ENCODE measurements at places on chromosomes 12 and 14. TPM values are rescaled to one million over a fixed set of nuclear protein-coding genes. Genes with fewer than 3 reads are reported as not detected.

Gene TAS2R8
- total RNA-seq, result not detected

Gene KRT85
- not detected for total RNA-seq

Gene CINP
- 45.5 TPM for total RNA-seq

DNA sequence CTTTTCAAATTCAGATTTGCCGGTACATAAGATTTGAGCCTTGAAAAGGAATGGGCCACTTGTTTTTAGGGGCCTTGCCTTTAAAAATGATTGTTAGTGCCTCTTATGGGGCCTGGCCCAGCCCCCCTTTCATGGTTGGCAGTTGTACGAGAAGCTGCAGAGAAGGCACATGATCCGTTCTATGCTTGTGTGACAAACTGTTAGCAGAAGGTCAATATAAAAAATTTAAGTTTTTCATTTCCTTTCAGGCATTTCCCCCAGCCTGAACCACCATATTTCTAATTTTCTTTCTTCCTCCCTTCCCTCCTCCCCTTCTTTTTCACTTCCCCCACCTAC is 119.1 kb downstream of the PLXNC1 start:
- no peak for DNase-seq

DNA sequence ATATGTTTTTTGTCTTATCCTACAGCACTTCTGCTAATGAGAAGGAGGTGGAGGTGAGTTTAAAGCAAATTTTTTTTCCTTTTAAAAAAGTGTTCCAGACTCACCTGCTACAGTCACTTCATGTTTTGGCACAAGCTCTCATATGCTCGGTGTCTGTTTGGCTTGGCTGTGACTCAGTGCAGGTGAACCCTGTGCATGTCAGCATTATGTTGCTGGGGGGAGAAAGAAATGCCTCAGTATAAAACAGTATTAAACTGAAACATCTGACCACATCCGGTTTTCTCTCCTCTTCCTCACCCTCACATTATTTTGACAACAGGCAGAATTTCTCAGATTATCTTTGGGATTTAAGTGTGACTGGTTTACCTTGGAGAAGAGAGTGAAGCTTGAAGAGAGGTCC is 105.2 kb downstream of the DNAI7 start:
- peak; percentile 51 for DNase-seq

GRCh38 chr12:82756303-82756702 is 69.6 kb downstream of the TMTC2 start:
- DNase-seq, result no peak

GRCh38 chr14:36900846-36901245 is 239.2 kb downstream of the PAX9 start:
- no peak for DNase-seq

GRCh38 chr12:92871116-92871515 is 58.0 kb downstream of the EEA1 start:
- DNase-seq, result no peak

GRCh38 chr12:3565985-3566384 is 75.0 kb downstream of the PRMT8 start:
- DNase-seq, result no peak

DNA sequence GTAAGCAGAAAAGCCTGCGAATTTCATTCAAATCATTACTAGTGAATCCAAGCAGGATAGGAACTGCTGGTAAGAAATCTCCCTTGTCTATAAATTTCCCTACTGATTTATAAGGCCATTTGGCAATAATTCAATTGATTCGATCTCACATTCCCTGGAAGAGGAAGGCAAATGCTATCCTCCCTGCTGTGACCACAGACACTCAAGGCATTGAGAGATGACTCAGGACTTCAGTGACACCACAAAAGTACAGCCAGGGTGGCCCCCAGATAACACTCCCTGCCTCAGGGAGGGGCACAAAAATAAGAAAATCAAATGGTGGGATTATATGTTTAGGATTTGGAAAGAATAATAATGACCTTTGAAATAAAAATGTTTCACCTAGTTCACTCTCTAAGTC is 162.7 kb downstream of the GRIP1 start:
- DNase-seq, result peak; percentile 68

GRCh38 chr14:57199921-57200320 is 68.8 kb downstream of the EXOC5 start:
- peak; percentile 53 for DNase-seq
